ENCODE measurements at places on chromosomes 7 and 10.

DNA sequence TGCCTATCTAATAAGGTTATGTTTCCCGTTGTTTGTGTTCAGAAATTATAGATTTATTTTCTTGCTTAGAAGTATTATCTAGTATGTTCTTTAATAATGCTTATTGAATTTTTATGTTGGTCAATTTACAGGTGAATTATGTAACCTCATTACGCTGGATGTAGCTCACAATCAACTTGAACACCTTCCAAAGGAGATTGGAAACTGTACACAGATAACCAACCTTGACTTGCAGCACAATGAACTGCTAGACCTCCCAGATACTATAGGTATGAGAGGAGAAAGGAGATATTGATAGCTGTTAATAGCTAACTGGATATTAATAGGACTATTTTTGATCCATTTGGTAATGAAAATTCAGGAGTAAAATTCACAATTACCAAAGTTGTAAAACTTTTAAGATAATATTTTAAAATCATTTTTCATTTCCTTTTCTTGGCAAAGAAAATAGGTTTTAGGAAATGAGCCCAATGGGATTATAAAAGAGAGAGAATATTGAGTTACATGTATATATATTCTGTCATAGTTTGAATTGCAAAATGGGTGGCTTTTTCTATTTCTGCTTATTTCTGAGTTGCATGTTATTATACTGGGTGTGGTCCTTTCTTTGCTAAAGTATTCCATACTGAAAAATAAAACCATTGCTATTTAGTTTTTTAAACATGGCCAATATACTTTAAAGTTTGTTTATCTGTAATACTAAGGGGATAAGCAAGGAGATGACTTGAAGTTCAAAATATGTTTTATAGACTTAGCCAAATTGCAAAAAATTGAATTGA is 66.3 kb downstream of the SHOC2 start:
- no peak for DNase-seq

DNA sequence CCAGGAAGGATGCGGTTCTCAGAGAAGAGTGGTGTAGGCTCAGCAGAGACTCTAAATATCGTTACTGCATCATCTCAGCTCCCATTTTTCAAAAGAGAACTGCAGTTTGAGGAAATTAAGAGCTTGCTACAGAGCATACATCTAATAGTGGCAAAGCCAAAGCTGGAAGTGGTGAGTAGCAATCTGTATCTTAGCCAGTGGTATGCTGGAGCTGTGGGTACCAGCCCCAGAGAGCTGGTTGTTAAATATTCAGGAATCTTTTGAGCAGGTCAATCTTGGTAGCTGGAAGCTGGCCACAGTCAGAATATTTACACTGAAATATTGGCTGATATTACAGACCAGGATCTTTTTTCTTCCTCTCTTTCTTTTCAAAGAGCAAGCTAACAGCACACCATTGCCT is 88.4 kb upstream of the STEAP1B start:
- DNase-seq = peak; percentile 52

DNA sequence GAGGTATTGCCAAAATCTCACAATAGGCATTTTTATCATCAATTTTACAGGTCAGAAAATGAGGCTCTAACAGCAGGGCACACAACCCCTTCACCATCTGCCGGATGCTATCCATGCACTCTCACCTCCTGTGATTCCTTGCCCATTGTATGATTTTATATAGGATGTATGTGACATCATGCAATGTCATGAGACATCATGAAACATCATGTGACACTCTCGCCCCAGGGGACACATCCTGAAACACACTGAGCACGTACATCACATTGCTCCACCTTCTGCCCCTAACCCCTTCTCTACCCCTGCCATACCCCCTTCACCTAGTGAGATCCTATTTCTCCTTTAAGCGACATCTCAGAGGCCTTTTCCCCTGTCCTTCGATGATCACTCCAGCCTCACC is 189.4 kb downstream of the FRMD4A start:
- no peak for DNase-seq

DNA sequence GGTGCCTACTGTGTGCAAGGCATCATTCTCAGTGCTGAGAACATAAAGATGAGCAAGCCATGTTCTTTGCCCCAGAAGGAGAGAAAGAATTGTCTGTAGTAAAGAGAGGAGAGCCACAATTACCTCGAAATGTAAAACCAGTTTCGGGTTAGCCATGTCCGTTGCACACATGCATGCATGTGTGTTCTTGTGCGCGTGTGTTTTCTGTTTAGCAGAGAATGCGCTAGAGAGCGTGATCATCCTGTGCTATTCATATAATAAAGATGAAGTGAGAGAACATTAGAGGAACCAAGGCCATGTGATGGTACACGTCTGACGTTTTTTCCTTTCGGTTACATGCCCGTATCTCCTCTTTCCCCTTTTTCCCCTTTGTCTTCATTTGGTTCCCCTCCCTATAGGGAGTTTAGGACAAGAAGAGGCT is 158.2 kb downstream of the CELF2 start:
- peak; percentile 79 for DNase-seq

GRCh38 chr7:80151274-80151665 is 16.6 kb downstream of the GNAI1 start:
- DNase-seq = no peak

DNA sequence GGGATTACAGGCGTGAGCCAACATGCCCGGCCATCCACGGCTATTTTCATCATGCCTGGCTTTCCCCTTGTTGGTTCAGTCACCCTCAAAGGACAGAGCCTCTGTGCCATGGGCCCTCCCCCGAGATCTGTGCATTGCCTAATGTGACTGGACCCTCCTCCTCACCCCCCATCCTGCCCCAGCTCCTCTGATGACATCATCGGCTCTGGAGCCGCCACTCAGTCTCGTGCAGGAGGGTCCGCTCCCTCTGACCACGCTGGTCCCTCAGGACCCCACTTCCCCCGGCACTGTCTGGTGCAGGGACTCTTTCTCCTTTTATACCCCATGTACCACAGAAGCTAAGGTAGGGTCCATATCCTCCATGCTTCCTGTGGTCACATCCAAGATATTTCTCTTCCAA is 33.2 kb upstream of the BAIAP2L1 start:
- no peak for DNase-seq

GRCh38 chr7:76338298-76339084 is 20.3 kb downstream of the YWHAG start:
- DNase-seq = no peak

GRCh38 chr7:129702761-129703338 is 91.3 kb downstream of the NRF1 start:
- no peak for DNase-seq

GRCh38 chr10:100014071-100014762 is 4.5 kb upstream of the DNMBP start:
- DNase-seq = no peak

- no peak for DNase-seq
Observed at GRCh38 chr10:30106987-30107386, 47.6 kb upstream of the JCAD start.

GRCh38 chr7:106071999-106072714 is 40.0 kb downstream of the SYPL1 start:
- DNase-seq = no peak

GRCh38 chr7:49800031-49800430 is 26.6 kb downstream of the VWC2 start:
- no peak for DNase-seq

GRCh38 chr7:121313793-121314676 is 14.8 kb upstream of the WNT16 start:
- no peak for DNase-seq

DNA sequence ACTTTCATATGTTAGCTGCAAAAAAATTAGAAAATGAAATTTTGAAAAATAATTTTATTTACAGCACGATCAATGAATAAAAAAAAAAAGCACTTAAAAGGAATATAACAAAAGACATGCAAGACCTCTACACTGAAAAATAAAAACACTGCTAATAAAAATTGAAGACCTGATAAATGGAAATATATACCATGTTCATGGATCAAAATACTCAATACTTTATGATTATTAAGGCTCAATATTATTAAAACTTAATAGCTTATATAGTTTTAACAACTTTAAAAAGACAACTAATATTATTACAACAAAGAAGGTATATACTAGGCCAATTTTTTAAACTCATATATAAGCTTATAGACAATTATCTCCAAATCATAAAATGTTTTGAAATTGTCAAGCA is 143.0 kb downstream of the GFRA1 start:
- DNase-seq = no peak

DNA sequence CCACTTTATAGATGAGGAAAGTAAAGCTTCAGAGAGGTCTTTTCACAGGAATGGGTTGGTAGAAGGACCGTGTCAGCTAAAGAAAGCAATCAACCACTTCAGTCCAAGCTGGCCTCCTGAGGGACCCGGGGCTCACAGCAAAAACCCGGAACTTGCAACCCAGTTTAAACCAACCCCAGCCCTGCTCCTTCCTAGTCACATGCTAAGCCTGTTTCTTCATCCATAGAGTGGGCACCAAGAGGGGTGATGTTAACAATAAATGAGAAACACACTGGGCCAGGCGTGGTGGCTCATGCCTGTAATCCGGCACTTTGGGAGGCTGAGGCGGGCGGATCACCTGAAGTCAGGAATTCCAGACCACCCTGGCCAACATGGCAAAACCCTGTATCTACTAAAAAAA is 12.1 kb upstream of the NPFFR1 start:
- DNase-seq = peak; percentile 59

DNA sequence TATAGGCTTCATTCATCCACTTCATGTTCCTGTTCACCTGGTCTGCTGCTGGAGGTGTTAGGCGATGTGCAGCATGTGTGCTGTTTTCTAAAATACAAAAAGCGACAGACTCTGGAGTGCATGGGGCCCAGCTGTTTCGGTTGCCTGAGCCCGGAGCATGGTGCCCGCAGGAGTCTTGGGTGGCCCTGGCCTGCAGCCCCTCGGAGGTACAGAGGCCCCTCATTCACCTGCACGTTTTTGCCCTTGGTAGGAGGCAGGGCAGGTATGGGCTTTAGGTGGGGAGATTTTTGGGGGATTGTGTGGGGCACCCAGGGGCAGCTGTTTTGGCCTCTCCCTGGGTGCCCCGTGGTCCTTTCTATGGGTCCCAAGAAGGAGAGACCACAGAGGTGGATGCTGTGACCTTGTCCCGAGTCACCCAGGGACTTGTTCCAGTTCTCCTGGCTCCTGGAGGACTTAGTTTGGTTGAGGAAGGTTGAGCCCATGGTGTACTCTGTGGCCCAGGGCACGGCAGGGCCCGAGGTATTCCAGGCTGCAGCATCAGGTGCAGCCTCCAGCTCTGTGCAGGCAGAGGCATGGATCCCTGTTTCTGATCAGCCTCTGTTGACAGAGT is 130.7 kb downstream of the TRRAP start:
- no peak for DNase-seq

GRCh38 chr10:89900554-89900953 is 199.2 kb downstream of the KIF20B start:
- DNase-seq = no peak

- DNase-seq = no peak
Observed at GRCh38 chr10:87935290-87936141, 72.1 kb downstream of the PTEN start.

- no peak for DNase-seq
Observed at GRCh38 chr10:5147981-5148677, 36.8 kb downstream of the AKR1C8 start.

GRCh38 chr7:51647931-51648351 is 331.3 kb upstream of the COBL start:
- DNase-seq = no peak

DNA sequence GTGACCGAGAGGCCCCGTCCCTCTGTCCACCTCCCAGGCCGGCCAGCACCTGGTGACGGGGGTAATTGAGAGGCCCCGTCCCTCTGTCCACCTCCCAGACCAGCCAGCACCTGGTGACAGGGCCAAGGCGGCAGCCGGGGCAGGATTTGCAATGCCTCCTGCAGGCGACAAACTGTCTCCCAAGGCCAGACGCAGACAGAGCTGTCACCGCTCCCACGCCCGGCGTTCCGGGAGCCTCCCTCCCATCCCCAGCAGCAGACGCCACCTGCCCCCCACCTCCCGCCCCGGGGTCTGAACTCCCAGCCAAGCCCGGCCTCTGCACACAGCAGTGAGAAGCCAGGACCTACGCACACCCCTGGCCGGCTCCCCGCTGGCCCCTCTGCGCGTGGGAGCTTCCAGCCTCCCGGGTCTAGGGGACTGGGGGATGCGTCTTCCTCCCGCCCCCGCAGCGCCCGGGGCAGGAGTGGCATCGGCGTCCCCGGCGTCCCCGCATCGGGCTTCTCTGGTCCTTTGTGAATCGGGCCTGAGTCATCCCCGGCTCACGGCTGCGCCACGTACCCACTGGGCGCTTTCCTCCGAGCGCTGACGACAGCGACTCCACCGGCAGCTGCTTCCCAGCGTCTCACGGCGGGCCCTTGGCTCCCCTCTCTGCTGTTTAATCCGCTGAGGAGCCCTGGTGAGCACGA is 95.1 kb upstream of the DIP2C start:
- no peak for DNase-seq

- DNase-seq = no peak
Observed at GRCh38 chr7:129100827-129101166, 43.7 kb upstream of the TSPAN33 start.

DNA sequence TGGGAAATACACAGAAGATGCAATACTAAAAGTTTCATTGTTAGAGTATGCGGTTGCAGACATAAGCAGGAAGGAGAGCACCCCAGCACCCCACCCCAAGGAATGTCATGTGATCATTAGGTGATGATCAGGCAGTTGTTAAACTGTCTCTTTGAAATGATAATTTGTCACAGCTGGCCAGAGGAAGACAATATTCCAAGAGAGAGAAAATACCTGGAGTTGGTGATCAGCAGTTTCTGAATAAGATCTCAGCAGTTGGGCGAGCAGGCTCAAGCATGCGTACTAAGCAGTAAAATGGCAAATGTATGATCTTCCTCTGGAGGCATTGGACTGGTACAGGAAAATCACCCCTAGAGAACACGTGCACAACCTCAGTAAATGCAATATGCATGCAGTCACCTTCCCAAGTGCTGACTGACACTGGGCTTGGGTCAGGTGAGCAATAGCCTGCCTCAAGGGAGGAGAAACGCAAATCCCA is 250.1 kb upstream of the MBL2 start:
- DNase-seq = no peak

DNA sequence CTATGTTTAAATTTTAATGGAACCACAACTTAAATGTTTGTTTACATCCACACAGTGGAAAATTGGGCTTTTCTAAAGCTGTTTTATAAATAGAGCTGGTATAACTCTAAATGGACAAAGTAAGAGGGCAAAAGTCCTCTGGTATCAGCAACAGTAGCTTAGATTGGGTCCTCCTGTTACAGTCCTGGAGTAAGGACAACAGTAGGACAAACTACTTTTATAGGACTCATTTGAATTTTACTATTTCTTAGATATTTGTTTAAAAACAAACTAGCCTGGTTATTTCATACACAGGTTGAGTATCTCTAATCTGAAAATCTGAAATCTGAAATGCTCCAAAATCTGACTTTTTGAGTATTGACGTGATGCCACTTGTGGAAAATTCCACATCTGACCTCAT is 8.4 kb downstream of the VCL start:
- no peak for DNase-seq

- peak; percentile 80 for DNase-seq
Observed at GRCh38 chr7:2104107-2104710, 128.5 kb downstream of the MAD1L1 start.

GRCh38 chr7:20401861-20402746 is 71.4 kb downstream of the ITGB8 start:
- no peak for DNase-seq

Data from inflammatory macrophage (primary cell).